ENCODE measurements at places on chromosomes 6 and 20.

DNA sequence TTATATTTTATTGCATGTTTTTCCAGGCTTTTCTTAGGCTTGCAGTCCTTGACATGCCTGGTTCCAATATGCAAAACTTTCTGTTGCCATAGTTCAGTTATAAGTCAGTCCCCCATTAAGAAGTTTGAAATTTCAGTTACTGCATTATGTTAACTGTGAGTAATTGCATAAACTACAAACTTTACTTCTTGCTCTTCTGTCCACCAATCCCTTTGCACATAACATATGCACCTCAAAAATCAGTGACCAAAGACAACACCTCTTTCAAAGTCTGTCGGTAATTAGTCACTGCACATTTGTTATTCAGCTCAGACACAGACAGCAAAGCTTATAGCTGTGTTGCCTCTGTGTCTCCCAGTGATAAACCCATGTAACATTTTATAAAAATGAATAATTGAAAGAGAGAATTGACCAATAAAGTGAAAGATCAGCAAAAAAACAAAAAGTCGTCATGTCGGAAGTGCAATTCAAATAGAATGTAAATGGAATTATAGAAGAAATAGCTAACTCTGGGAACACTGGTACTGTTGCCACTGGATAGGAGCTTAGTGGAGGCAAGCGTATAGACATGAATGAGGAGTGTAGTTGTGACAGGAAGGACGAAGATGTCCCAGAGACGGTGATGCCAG, 50.3 kb upstream of the BTBD3 start:
- no peak for DNase-seq

DNA sequence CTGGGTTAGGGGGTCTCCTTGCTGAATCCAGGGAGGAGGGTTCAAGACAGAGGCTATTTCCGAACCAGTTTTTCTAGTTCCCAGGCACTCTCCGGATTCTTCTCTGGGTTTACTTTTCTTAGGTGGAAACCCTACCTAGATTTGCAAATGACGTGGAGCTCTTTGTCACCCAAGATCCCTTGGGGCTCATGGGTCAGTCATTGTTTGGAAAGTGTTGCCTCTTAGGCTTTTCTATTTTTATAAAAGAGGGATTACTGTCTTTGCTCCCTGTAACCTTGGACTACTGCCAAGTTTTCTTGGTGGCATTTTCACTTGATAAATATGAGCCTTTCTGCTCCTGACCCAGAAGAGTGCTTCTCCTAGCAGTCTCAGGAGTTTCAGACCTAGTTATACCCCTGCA, 33.6 kb downstream of the FAM209B start:
- DNase-seq: no peak

GRCh38 chr6:127205036-127205435, 61.6 kb upstream of the RNF146 start:
- no peak for DNase-seq

DNA sequence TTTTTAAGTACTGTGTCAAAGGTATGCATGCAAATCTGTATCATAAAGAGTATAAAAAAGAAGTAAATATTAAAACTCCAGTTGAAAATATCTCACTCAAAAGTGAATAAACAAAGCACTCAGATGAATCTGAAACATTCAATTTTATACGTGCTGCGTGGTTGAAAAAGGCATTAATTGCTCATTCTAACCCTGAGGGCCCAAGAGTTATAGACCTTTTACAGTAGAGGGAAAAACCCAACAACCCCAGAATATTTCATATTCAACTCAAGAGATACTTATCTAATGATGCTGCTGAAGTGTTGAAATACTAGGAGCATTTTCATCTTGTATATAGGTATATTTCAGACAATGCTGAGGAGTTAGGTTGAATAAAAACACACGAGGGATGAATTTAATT, 862.8 kb upstream of the CITED2 start:
- DNase-seq: no peak

DNA sequence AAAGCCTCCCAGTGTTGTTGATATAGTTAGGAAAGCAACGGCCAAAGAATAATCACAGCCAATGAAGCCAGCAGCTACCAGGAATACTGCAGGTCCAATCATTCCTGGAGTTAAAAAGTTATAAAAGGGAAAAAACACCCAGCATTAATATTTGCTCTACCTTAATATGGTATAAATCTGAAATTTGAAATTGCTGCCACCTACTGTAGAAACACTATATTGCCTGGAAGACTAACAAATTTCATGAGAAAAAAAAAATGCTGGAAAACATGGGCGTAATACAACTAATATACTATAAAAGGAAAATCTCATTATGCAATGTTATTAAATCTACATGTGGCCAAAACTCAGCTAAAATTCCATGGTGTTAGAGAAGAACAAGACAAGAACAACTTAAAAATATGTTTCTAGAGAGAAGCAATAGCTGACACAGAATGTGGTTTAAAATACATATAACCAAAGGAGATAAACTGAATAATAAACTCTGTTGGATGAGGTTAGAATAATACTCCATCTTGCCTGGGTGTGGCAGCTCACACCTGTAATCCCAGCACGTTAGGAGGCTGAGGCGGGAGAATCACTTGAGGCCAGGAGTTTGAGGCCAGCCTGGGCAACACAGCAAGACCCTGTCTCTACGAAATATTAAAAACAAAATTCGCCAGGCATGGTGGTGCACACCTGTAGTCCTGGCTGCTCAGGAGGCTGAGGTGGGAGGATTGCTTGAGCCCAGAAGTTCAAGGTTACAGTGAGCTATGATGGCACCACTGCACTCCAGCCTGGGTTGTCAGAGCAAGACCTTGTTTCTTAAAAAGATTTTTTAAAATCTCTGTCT, 43.1 kb downstream of the SLC17A5 start:
- no peak for DNase-seq

- DNase-seq: no peak
Observed at GRCh38 chr20:31838646-31839292, 6.6 kb downstream of the FOXS1 start.

- peak; percentile 23 for DNase-seq
Observed at GRCh38 chr6:12233693-12234571, 56.2 kb upstream of the EDN1 start.

DNA sequence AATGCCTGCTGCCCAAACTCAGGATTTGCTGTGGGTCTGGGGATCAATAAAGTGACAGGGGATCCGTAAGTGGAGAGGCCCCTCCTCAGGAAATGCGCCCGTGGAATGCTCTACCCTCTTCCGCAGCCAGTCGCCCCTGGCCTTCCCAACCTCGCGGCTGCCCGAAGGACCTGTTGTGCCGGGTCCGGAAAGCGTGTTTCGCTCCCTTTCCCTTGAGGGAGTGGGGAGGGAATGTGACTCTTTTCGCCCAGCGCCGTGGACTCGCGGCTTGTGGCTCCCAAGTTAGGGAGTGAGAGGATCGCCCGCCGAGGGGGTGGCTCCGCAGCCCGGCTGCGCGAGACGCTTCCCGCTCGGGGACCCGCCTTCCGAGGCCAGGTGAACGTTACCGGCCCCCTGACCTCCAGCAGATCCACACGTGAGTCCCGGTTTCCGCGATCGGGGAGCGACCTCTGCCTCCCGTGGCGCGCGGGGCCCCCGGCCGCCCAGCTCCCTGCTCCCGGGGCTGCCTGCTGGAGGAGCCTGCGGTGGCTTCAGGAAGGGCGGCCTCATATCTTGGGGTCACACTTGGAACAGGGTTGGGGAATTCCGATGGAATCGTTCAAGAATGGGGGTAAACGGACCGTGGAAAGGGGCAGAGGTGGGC, 666 bp downstream of the TPD52L1 start:
- DNase-seq: peak; percentile 51

GRCh38 chr6:170057961-170058877, 232.7 kb downstream of the DLL1 start:
- DNase-seq: no peak

DNA sequence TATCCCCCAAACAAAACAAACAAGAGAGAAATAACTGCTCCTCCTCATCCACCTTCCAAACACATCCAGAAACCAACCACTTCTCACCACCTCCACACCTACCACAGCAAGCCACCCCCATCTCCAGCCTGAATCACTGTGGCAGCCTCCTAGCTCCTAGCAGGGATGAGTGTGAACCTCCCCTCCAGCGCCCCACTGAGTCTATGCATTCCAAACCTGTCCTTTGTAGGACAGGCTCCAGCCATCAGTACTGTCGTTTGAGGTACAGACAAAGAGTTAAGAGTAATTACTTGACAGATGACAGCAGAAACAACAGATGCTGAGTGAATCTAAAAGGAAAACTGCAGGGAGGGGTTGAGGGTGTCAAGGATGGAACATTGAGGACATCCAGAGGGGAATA, 2.4 kb downstream of the METTL24 start:
- no peak for DNase-seq

DNA sequence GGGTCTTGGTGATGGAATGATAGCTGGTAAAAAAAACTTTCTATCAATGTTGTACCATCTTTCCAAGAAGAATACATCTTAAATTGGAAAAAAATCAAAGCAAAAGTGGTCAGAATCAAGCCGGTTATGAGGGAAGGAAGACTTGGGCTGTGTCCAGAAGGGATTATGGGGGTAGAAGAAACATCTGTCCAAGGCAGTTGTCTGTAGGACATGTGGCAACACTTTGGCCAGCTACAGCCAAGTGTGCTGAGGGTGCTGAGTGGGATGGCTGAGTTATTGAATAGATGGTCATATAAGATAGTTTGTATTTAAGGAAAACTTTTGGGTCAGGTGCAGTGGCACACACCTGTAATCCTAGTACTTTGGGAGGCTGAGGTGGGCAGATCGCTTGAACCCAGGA, 38.4 kb downstream of the INSM1 start:
- DNase-seq: no peak

GRCh38 chr20:61445138-61445537, 193.1 kb downstream of the CDH4 start:
- no peak for DNase-seq

GRCh38 chr6:28710466-28711191, 184.9 kb downstream of the GPX5 start:
- DNase-seq: peak; percentile 56

GRCh38 chr20:54158856-54159418, 14.8 kb downstream of the CYP24A1 start:
- no peak for DNase-seq

- peak; percentile 46 for DNase-seq
Observed at GRCh38 chr20:32945710-32946221, 58.5 kb downstream of the SUN5 start.

DNA sequence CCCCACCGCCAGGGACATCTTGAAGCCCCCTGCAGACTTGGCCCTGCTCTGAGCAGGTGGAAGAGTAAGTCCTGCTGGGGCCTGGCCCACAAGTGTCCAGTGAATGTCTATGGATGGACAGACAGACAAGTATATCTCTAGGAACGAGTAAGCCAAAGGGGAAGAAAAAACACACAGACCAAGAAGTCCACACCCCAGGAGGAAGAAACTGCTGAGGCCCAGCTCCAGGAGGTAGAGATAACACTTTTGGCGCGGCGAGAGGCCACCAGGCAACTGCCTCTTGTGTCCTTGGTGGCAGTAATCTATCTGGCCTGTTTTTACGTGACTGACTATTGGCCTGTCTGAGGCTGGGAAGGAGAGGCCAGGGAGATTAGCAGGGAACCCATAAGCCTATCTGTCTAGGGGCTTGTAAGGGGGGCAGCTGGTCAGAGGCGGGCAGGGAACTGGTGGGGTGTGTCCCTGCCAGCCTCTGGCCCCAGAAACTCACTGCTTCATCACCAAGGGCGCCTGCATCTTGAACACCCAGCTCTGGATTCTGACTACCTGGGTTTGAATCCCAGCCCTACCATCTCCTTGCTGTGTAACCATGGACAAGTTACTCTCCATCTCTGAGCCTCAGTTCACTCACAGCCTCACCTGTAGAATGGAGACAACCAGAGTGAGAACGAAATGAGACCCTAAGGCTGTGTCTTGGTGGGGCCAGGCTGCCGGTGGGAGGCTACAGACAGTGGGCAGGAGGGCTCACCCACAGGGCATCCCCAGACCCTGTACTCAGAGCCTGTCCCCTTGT, 31.3 kb downstream of the C20orf203 start:
- DNase-seq: peak; percentile 60

GRCh38 chr6:53961679-53962370, 149.4 kb upstream of the MLIP start:
- no peak for DNase-seq

DNA sequence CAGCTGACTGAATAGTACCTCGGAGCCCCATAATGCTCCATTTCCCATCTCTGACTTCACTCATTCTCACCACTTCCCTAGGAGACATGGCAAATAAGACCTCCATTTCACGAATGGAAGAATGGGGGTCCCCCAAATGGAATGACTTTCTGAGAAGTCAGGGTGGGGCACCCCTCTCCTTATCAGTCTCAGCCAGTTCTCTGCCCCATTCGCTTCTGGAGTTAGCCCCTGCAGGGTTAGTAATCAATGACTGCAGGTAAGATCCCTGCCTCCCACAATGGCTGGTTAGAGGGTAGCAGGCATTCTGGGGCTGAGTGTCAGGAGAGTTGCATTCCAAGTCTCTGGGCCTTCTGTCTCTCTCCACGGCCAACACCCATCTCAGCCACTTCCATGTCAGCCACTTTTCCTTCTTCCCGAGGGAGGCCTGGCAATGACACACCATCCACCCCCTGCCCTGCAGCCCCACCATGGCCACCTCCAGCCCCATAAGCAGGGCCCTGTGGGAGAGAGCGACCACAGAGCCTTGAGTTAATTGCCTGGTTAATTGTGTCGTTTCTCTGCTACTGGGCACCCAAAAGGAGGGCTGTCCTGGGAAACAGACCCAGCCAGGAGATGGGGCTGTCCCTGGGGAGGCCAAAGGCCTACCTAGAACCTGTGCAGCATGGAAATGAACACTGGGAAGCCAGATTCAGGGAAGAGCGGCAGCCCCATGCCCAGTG, 13.4 kb downstream of the CCDC167 start:
- no peak for DNase-seq

- DNase-seq: no peak
Observed at GRCh38 chr6:93787841-93788240, 368.5 kb upstream of the EPHA7 start.

- DNase-seq: no peak
Observed at GRCh38 chr6:46159229-46159628, 11.6 kb downstream of the ENPP5 start.

DNA sequence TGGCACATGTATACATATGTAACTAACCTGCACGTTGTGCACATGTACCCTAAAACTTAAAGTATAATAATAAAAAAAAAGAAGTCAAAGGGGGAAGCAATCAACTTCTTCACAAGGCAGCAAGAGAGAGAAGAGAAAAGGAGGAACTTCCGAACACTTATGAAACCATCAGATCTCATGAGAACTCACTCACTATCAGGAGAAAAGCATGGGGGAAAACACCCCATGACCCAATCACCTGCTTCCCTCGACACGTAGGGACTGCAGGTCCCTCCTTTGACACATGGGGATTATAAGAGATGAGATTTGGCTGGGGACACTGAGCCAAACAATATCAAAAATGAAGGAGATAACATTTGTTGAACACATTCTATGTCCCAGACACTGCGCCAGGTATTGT, 94.8 kb upstream of the PHACTR1 start:
- no peak for DNase-seq

DNA sequence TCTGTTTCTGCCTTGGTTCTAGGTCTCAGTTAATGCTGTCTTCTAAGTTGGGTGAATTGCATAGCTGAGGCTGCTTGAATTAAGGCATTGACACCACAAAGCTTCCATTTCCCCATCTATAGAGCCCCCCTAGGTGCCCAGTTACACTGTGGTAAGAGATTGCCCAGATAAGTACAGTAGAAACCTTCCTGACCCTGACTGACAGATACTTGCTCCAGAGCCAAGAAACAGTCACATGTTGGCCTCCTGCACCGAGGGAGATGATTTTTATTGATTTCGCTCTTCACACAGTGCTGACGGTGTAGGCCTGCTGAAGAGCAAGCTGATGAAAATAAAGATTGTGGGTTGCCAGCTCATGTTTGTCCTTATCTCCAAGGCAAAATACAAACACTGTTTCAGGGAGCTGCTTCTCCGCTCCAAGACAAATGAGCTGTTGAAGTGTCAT, 67.9 kb downstream of the TRMT11 start:
- peak; percentile 79 for DNase-seq

GRCh38 chr6:151445482-151445881, 6.4 kb downstream of the RMND1 start:
- DNase-seq: no peak
